ENCODE measurements at places on chromosomes 7 and 10.

- DNase-seq = no peak
Measured at GRCh38 chr10:17427666-17428350, 26.6 kb downstream of the ST8SIA6 start.

- peak; percentile 61 for DNase-seq
Measured at GRCh38 chr7:135238112-135238744, 4.6 kb downstream of the STRA8 start.

DNA sequence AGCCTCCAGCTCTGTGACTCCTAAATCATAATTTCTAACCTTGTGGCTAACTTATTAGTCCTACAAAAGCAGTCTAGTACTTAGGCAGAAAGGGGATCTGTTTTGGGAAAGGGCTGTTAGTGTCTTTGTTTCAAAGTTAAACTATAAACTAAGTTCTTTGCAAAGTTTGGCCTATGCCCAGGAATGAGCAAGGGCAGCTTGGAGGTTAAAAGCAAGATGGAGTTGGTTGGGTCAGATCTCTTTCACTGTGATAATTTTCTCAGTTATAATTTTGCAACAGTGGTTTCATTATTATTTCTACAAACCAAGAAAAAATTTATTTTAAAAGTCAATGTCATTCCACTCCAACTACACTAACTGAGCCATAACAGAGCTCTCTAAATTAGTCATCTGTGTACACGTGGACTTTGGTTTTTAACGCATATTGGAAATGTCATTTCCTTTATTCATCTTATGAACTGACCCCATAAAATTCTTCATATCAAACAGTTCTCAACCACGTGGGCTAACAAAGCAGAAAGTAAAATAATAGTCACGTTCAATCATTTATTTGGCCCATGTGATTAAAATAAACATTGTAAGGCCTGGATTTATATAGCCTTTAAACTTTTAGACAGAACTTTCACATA, 143.2 kb upstream of the C7orf33 start:
- no peak for DNase-seq

- no peak for DNase-seq
Measured at GRCh38 chr10:119609516-119609915, 12.8 kb upstream of the TIAL1 start.

GRCh38 chr7:140726281-140726680, 29.8 kb downstream of the NDUFB2 start:
- DNase-seq = no peak

- DNase-seq = no peak
Measured at GRCh38 chr10:75978213-75978612, 546.8 kb downstream of the LRMDA start.

- DNase-seq = no peak
Measured at GRCh38 chr10:131010965-131011575, 300.5 kb downstream of the TCERG1L start.

DNA sequence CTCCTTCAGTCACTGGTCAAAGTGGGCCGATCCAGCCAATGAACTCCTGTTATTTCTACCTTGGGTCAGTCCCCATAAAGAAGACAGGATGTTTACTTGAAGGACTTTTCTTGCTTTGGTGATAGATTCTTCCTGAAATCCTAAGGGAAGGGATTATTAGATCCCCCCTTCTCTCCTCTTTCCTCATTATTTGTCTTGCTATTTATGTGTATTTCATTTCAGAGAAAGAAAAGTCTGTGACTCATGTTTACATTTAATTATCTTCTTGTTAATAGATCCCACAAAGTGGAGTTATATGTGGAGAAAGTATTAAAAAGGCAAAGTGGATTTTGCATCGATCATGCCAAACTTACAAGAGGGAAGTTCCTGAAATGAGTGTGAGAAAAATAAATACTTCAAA, 341.5 kb downstream of the PHTF2 start:
- DNase-seq = no peak

GRCh38 chr7:7330997-7331396, 148.7 kb downstream of the C1GALT1 start:
- DNase-seq = no peak

DNA sequence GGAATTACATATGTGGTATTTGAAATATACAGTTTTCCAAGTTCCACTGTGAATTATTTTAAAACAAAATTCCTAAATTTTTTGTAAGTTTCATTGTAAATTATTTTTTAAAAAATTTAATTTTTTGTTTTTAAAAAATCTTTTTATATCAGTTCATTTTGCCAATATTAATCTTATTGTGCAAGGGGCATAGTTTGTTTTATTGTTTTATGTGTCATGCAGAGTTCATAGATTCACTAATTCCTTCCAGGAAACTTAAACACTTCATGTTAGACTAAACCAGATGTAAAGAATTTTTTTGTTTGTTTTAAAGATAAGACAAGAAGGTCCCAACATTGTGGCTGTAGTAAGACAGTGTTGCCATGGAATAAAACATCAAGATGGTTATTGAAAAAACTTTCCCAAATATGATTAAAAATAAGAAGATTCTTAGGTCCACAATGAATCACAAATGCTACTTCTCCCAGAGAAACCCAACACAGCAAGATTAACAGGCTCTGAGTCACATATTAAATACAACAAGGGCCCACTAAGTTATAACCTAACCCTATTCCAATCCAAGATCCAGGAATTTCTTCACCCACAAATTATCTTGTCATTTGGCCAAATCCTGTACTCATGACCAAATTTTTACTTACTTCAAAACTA, 464.7 kb upstream of the IGFBP3 start:
- DNase-seq = no peak

- no peak for DNase-seq
Measured at GRCh38 chr7:106365252-106366005, 80.6 kb upstream of the NAMPT start.

DNA sequence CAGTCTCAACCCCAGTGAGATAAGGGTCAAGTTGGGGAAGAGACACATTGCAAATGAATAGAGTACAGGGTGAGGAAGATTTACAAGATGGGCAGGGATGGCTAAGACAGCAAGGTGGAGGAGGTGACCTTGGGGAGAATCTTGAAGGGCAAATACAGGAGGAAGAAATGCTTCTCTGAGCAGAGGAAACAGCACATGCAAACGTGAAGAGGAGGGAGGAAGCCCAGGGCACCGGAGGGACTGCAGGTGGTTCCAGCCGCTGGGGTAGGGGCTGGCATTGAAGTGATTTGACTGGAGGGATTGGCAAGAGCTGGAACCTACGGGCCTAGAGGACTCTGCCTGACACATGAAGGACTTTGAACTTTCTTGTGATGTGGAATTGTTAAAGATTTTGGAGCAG, 14.6 kb downstream of the PLAU start:
- no peak for DNase-seq

DNA sequence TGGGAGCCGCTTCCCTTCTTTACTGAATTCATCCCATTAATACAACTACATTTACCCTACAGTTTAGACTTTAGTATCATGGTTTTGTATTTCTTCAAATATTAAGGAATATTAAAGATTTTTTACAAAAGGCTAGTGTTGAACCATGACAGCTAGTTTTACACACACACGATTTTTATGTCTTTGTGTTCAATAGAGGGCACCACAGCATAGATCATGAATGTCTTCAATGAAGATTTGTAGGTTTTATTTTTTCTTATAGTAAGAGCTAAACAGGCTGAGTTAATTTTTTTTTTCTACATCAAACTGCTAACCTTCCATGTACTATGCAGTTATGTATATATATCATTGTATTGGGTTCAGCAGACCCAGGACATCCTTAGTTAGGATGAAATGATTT, 76.9 kb downstream of the SNX10 start:
- no peak for DNase-seq

- no peak for DNase-seq
Measured at GRCh38 chr10:19651549-19651948, 164.7 kb upstream of the PLXDC2 start.

- DNase-seq = no peak
Measured at GRCh38 chr7:37516664-37517063, 68.0 kb upstream of the ELMO1 start.

DNA sequence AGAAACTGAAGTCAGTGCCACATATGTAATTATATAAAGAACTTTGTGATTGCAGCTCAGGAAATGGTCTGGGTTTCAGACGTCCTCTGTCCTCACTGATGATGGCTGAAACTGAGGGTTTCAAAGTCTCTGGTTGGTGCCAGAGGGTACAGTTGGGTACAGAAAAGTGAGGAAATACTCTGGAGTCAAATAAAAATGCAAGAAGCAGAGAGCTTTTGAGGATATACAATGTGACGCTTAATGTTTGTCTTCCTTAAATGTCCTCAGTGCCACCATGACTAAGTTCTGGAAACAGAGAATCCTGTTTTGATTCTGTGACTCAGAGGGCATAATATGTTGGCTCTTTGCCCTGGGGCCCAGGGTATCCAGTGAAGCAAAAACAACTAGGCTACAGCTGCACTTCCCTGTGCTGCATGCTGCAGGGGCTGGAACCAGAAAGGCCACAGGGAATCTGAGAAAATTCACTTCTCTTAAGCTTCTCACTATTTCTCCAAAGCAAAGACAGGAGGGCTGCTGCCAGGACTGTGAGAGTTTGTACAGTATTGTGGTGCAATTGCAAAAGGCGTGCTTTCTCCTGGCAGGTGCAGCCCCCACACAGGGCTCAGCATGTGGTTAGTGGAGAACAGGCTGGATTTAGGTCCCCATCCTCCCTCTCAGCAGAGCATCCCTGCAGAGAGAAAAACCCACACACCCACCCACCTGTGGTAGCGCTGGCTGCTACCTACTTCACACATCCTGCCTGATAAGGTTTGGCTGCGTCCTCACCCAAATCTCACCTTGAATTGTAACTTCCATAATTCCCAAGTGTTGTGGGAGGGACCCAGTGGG, 169.5 kb upstream of the SVIL start:
- DNase-seq = no peak

DNA sequence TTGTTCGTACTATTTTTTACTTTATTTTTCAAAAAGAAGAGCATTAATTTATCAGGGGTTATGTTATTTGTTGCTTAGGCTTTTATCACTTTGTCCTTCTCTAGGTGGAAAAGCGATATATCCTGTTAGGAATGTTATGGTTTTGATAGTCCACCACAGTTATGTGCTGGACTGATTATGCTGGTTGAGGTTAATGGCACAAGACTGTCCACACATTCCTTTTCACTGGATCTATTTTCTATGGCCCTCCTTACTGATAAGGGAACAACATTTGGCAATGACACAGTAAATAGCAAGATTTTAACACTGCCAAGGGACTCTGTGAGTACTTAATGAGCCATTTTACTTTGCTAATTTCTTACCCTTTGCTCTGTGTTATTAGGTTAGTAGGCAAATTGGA, 1212.3 kb downstream of the NXPH1 start:
- no peak for DNase-seq

- no peak for DNase-seq
Measured at GRCh38 chr7:74282748-74283459, 6.3 kb upstream of the CLIP2 start.

DNA sequence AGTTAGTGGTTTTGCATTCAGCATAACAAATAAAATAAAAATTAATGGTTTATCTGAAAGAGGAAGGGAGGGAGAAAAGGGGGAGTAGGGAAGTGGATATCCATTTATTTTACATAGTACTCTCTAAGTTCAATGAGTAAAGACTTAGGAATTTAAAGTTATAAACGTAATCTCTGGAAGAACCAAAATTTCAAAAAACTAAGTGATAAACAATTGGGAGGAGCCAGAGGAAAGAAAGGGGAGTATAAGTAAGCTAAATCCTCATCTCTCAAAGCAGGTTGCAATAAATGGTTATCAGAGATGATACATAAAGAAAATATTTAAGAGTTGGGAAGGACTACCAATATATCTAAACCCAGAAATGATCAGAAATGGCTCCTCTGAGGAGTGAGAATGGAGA, 46.4 kb downstream of the ANK3 start:
- DNase-seq = no peak

- peak; percentile 93 for DNase-seq
Measured at GRCh38 chr7:66664590-66665293, 36.1 kb downstream of the KCTD7 start.

- no peak for DNase-seq
Measured at GRCh38 chr10:67550046-67550445, 145.9 kb downstream of the CTNNA3 start.

DNA sequence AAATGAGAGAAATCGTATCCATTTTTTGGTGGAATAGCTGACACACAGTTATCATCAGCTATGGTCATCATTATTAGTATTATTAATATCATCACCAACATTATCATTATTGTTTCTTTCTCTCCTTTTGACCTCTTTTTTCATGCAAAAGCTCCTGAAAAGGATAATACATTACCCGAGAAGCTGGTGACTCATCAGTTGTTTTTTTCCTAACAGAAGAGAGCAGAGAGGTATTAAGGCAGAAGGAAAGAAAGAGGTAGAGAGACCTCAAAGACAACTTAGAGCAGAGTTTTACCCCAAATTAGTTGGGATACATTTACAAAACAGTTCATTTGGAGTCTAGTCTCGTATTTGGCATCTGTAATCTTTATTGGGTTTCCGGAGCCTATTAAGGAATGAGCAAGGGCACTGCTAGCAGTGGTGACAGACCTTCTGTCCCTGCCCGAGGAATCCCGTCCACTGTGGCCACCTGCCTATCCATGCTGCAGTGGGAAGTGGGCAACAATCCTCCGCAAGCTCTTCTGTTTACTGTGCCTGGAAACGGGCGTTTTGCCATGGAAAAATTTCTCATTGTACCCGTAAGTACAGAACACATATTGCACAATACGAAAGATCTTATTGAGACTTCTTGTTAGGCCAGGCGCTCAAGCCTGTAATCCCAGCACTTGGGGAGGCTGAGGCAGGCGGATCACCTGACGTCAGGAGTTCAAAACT, 170.0 kb upstream of the MKLN1 start:
- DNase-seq = no peak

GRCh38 chr10:718143-718700, 28.8 kb upstream of the DIP2C start:
- DNase-seq = no peak

GRCh38 chr7:69419934-69420333, 178.3 kb upstream of the AUTS2 start:
- DNase-seq = no peak

- no peak for DNase-seq
Measured at GRCh38 chr10:70619271-70620019, 16.9 kb upstream of the PRF1 start.

DNA sequence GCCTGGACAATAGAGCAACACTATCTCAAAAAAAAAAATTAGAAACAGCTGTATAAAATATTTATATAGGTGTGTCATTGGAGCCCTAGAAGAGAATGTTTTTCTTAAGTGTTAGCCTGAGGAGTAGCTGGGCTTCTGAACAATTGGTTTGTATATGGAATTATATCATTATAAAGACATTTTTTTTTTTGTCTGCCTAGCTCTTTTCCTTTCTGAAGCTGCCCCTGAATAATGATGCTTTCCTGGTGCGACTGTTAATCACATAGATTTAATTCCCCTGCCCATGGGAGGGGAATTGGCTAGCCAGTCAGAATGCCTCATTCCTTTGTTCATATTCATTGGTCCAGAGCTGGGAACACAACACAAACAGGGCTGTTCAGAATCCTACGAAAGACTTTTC, 13.9 kb upstream of the ABCC2 start:
- no peak for DNase-seq

DNA sequence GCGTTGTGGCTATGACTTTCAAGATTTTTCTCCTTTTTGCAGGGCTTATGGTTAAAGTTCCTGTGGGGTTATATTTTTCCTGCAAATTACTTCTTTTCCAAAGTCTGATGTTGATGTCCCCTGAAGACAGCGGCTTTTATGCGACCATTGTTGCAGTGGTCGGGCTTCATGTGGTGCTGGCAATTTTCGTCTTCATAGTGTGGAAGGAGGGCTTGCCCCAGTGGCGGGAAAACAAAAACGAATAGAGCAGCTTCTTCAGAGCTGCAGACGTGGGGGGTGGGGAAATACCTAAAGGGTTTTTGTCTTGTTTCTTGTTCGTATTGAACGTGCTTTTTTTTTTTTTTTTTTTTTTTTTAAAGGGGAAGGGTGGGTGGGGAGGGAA, 53.8 kb downstream of the MCMBP start:
- no peak for DNase-seq

GRCh38 chr10:49357910-49358309, 38.0 kb downstream of the DRGX start:
- DNase-seq = no peak

Measured in D341Med (cell line).